ENCODE measurements at places on chromosomes 12 and 14.

- peak; percentile 45 for DNase-seq
Measured at GRCh38 chr12:132323171-132324010, 6.0 kb downstream of the GALNT9 start.

DNA sequence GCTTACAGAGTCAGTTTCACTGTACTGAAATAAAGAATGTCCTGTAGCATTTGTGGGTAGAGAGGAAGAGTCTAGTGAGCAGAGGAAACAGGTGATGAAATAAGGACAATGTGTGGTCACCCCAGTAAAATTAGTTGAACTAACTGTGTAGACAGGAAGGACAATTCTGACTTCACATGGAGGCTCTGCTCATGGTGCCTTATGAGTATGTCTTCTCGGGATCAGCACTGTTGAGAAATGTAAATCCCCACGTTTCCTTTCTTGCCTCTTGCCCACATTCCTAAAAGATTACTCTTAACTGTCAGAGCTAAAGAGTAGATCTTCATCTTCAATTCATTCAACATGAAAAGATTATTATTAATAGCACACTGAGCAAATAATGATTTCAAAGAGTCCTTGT lies 113.2 kb upstream of the FLRT2 start:
- DNase-seq: no peak

DNA sequence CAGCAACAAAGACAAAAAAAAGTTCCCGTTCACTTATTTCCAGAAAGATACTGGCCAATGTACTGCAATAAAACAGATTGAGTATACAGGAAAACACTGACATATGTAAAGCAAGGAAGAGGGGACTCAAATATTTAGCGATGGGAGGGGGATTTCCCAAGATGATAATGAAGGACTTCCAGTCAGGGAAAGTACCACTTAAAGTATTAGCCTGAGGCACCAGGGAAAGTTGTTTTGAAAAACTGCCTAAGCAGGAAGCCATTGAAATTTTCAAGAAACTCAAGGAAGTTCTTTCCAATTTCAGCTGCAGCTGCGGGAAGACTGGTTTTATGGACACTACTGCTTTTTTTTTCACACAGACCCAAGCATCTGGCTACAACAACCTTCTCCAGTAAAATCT lies 1007.4 kb upstream of the NOVA1 start:
- no peak for DNase-seq

DNA sequence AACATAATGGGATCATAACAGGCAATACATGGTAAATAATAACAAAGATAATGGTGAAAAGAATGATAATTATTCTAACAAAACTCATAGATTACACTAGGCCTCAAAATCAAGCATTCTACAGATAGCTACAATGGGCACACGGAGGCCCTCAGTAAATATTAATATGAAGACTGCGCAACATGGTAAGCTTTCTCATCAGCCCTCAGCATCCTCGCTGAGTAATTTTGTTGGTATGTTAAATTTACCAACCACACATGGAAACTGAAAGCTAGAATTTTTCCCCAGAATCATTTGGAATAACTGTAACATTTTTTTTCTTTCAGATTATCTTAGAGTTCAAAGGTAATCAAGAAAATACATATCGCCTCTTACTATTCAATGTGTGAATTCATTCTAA lies 74.2 kb upstream of the PYGL start:
- DNase-seq: no peak

- peak; percentile 52 for DNase-seq
Measured at GRCh38 chr14:22887260-22887989, 4.4 kb downstream of the REM2 start.

- peak; percentile 72 for DNase-seq
Measured at GRCh38 chr12:92030618-92031017, 115.0 kb downstream of the BTG1 start.

DNA sequence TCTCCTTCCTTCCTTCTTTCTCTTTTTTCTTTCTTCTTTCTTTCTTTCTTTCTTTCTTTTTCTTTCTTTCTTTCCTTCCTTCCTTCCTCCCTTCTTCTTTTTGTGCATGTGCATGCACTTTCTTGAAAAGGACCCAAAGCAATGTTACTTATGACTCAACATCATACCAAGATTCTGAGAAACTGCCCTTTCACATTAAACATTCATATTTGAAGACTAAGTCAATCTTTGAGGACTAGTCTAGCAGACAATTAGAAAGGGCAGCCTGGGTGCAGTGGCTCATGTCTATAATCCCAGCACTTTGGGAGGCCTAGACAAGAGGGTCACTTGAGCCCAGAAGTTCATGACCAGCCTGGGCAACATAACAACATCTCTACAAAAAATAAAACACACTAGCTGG lies 212.8 kb upstream of the KITLG start:
- DNase-seq: no peak

- DNase-seq: peak; percentile 91
Measured at GRCh38 chr14:98173305-98173704, 1098.7 kb downstream of the BCL11B start.

GRCh38 chr14:64253672-64254071 lies 40.5 kb downstream of the ESR2 start:
- DNase-seq: no peak

DNA sequence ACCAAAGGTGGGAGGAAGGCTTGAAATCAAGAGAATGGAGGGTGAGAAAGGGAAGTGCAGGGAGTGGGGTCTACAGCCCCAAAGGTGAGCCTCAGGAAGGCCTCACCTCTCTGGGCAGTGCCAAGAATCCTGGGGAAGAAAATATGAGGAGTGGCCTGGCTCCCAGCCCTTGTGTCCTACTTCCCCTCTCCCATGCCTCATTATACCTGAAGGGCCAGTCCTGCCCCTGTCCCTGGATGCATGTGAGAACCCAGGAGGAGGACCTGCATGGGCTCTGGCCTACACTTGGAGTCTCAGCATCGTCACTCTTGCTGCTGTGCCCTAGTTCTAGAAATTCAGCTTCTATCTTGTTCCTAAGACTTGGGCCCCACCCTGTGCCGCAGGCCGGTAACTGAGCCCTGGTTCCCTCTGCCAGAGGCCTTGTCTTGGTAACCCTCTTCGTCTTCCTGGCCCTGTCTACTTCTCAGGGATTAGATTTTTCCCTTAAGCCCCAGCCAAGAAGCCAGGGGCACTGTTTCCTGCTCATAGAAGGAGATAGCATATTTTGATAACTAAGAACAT lies 10.9 kb upstream of the MYH7 start:
- DNase-seq: no peak

DNA sequence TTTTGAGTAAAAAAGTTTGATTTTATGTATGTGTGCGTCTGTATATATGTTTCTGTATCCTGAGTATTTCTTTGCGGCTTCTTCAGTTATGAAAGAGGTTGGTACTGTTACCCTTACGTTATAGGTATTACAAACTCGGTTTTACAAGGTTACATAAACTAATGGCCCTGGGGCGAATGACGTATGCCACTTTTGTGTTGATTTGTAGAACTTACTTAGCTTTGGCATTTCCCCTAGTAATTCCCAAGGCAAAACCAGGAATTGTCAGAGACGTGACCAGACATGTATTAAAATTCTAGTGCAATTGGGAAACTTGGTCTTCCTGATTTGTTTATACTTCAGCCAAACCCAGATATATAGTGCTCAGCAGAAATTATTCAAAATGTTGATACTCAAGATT lies 93.3 kb downstream of the DUSP16 start:
- DNase-seq: no peak

GRCh38 chr14:22646570-22647254 lies 2.6 kb upstream of the OR6J1 start:
- DNase-seq: no peak

DNA sequence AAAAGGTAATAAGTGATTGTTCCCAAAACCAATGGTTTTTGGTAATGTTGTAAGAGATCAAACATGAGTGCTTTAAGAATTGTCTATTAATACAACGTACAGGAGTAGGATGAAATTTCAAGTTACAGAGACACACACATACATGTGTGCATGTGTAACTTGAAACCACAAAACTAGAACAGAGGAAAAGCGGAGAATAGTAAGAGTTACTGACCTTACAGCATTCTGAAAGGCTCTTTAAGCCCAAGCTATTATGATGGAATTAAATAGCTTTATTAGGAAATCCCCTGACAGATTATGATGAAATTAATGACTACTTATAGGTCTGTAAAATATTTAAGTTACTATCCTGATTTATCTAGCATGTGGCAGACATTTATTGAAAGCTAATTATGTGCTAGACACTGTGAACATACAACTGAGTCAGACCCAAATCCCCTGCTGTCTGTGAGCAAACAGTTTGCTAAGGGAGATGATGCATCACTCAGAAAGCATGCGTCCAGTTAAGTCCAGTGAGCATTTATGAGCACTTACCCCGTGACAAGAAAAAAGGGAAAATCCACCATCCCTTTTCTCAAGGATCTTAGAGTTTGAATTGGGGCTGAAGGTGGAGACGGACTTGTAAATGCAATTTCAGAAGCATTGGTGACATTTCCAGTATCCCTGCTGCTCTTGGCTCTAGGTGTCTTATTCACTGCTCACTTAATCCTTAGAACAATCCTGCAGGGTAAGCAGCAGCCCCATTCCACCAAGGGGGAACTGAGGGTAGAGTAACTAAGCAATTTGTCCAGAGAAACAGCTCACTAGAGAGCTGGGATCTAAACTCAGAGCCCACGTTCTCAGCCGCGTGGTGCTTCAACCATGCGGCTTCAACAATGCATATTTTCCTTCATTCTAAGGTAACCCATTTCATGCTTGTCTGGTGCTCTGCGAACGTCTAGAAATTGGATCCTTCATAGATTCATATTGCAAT lies 117.4 kb downstream of the EML1 start:
- no peak for DNase-seq

DNA sequence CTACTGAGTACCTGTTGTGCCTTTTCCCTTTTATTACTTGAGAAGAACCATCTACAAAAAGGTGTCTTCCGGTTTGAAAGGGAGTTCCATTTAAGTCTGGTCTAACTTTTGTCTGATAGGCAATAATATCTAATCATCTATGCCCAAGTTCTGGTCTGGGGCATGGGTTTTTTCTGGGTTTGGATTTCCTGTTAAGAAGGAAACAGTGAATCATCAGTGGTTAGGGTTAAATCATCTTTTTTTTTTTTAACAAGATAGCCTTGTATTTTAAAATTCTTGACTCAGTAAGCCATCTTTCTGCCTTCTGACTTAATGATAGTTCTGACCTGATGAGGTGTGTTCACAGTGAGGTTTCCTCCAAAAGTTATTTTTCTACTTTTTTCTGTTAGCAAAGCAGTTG lies 29.3 kb upstream of the CPNE8 start:
- no peak for DNase-seq

- DNase-seq: no peak
Measured at GRCh38 chr14:64110802-64111201, 183.4 kb downstream of the ESR2 start.

GRCh38 chr14:105473677-105474482 lies 741 bp upstream of the CRIP2 start:
- DNase-seq: peak; percentile 90

DNA sequence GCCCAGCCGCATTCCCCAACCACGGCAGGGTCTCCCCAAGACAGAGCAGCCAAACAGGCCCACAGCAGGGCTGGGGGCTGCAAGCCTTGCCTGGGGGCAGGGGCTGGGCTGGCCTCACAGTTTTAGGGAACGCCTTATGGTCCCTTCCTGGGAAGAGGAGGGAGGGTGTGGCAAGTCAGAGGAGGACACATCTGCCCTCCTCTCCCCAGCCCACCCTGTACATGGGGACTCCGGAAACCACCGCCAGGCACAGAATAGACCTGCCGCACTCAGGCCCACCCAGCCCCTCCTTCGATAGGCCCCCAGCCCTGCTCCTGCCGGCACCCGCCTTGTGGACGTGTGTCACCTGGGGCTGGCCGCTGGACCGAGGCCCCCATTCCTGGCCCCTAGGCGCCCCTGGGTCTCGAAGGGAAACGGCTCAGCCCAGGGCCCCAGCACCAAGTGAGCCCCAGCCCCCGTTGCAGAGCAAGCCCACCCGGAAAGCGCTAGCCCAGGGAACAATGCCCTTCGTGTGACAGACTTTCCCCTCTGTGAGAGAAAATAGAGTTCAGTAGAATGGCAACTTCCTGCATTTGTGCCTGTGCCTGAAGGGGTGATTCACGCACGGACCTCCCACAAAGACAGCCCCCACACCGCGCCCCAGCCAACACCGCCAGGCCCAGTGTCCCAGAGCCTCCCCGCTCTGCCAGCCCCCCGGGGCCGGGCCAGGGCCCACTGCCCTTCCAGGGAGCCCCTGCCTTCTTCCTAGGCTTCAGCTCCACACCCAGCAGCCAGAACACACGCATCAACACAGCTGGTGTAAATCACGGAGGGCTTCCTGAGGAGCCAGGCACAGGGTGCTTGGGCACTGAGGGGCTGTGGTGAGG lies 12.0 kb upstream of the NUDT14 start:
- DNase-seq: peak; percentile 52

GRCh38 chr14:91424813-91425530 lies 7.4 kb upstream of the CCDC88C start:
- no peak for DNase-seq

GRCh38 chr12:6947615-6948014 lies 3.5 kb upstream of the PTPN6 start:
- DNase-seq: no peak

- no peak for DNase-seq
Measured at GRCh38 chr14:63788011-63788933, 60.4 kb upstream of the SGPP1 start.

DNA sequence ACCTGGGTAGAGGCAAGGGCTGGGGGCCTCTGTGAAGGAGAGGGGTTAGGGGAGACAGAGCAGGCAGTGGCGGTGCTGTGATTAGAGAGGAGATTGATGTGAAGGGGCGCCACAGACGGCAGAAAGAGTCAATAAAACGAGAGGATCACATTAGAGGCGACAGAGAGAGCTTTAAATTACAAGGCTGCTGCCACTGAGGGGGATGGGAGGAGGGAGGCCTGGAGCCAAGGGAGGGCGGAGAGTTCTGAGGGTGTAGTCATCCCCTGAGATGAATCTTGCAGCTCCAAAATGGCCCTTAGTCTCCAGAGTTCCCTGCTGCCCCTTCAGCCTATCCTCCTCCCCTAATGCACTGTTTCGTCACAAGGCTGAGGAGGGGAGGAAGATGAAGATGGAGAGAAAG lies 12.8 kb downstream of the ZFHX2 start:
- no peak for DNase-seq

GRCh38 chr12:103854372-103854973 lies 13.4 kb upstream of the NT5DC3 start:
- DNase-seq: no peak

- peak; percentile 20 for DNase-seq
Measured at GRCh38 chr14:100587086-100587762, at the start of gene BEGAIN. TSS of gene BEGAIN (minus strand) at chr14:100587417. CDS start at chr14:100587290, 127 bp downstream.

- no peak for DNase-seq
Measured at GRCh38 chr14:88079624-88080023, 74.7 kb downstream of the GPR65 start.

DNA sequence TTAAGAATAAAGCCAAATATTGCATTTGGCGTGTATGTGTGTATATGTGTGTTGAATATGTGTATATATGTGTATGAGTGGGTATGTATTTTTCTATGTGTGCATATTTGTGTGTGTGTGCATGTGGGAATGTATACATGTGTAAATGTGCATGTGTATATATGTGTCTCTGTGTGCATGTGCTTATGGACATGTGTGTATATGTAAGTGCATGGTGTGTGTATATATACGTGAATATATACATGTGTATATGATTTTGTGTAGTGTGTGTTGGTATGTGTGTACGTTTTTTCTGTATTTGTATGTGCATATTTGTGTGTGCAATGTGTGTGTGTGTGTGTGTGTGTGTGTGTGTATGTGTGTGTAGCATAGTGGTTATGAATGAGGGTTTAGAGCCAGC lies 1021.0 kb downstream of the AACS start:
- no peak for DNase-seq

All from CD4-positive, alpha-beta T cell treated with Interleukin-17A for 4 hours (primary cell).